ENCODE measurements at places on chromosomes 5 and 9. TPM values are rescaled to one million over a fixed set of nuclear protein-coding genes. Genes with fewer than 3 reads are reported as not detected.

- DNase-seq, result no peak
These were observed 1.7 kb upstream of the ZSWIM6 start for GRCh38 chr5:61330341-61330844.

DNA sequence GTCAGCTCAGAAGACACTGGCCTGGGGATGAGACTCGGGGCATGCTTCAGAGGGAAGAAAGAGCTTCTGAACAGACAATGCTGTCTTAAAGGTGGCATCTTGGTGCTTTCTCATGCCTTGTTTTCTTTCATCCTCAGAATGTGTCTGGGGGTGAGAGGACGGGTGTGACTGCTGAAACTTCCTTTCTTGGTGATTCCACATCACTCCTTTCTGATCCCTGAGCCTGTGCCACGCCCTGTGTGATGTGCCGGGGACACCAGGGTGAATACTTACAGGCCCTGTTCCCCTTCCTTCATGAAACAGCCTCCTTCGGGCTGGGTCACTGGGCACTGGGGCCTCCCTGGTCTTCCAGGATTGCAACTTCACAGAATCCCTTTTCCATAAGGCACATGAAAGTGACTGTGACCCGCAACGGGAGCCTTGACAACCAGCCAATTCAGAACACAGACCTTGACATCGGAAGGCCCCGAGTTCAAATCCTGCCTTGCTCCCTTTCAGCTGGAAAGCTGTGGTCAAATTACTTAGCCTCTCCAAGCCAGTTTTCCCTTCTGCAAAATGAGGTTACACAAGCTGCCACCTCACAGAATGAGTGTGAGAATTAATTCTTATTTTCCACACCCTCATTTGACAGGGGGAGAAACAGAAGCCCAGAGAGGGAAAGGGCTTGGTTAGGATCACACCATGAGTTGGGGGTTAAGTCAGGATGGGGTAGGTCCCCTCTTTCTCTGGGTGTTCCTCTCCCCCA lies 44.1 kb upstream of the IL17B start:
- no peak for DNase-seq

DNA sequence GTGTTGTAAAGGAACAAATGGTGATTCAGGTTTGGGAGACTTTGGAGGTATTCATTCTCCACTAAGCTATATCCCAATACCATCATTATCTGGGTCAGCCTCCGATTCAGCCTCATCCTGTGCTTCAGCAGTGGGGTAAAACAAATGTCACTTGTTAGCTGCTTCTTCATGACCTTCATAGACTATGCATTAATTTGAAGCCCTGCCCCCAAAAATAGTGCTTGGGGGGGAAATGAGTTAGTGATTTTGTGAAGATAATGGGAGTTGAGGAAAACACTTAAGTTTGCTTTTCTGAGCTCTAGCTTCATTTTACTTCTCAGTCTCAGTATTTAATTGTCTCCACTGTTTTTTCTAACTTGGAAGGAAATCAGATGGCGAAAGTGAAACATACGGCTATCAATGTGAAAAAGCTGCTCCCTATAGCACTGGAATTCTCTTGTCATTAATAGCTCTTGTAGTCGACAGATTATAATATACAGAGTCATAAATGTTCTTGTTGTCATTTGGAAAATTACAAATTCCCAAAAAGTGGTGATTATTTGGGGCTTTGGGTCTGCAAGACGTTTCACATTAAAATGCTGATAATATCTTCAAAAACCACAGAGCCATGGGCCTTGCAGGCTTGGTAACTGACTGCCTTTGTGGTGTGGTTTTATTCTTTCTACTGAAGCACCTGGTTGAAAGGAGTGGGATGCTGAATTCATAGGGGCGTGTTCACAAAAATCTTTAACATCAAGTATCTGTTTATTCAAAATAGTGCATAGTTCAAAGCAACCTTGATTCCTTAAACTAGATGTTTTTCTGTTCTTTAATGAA lies 40.0 kb downstream of the PIK3R1 start:
- no peak for DNase-seq

DNA sequence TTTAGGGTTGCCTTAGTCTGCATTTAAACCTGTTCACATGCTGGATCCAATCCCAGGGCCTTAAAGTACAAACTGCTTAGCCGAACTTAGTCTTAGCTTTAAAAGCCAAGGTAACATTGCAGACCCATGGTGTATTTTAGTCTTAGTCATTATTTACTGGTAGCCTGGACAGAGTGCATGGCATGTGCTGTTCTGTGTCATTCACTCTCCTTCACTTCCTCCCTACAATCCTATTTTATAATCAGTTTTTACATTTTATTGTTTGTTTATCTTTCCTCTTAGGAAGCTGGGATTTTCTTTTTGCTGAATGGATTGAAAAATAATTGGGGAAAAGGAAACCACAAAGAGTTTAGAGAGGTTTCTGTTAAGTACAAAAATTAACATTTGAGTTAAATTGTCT lies 29.4 kb upstream of the TAL2 start:
- no peak for DNase-seq

- no peak for DNase-seq
These were observed 45.5 kb upstream of the HSPA9 start for GRCh38 chr5:138620663-138621224.

GRCh38 chr5:121913418-121913817 lies 48.4 kb upstream of the SRFBP1 start:
- DNase-seq, result no peak

DNA sequence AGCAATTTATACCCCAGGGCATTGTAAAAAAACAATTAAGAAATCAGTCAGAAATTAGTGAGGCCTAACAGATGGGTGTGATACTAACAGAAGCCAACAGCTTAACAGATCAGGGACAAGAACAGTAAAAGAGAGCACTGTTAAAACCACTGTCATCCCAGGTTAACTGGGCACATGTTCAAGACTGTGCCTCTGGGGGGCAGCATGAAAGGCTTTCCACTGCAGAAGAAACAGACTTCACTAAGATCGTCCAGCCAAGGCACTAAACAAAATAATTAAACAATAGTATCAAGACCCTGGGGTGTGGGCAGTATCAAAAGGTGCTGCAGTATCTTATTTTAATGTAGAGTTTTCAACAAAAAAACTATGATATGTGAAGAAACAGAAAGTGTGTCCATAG lies 43.5 kb downstream of the FBN2 start:
- no peak for DNase-seq

TAF11L10 gene
- total RNA-seq, result not detected

DNA sequence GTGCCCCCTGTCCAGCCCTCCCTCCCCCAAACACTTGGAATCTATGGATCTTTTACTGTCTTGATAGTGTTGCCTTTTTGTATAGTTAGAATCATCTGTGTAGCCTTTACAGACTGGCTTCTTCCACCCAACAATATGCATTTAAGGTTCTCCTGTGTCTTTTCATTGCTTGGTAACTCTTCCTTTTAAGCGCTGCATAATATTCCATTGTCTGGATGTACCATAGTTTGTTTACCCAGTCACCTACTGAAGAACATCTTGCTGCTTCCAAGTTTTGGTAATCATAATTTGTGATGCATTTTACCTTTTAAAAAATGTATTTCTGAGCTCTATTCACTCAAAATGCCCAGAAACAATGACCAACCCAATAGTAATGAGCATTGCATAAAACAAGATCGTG lies 17.7 kb upstream of the LMX1B start:
- DNase-seq, result no peak

STRBP gene
- 6.9 TPM for total RNA-seq

DNA sequence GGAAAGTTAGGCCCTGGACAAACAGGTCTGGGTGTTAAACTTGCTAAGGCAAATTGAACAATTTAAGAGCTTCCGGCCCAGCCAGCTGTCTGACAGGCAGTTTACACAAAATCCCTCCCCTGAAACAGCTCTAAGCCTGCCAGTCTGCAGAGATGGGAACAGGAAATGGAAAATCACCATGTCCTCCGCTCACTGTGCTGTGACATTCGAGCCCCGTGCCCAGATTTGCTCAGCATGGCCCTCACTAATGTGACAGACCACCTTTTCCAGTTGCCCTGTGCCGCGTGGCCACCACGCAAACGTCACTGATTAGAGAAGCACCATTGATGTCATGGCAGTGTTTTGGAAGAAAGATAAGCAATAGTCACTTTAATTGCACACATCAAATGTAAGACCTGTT lies 41.0 kb downstream of the CCNJL start:
- no peak for DNase-seq

- DNase-seq, result no peak
These were observed 47.2 kb upstream of the DAB2IP start for GRCh38 chr9:121604242-121604641.

- no peak for DNase-seq
These were observed 14.7 kb downstream of the DNAJC21 start for GRCh38 chr5:34944044-34944443.

- DNase-seq, result no peak
These were observed 23.0 kb downstream of the KIAA0825 start for GRCh38 chr5:94595281-94595840.

- DNase-seq, result no peak
These were observed 97.3 kb upstream of the IQGAP2 start for GRCh38 chr5:76305775-76306174.

PKD2L2 gene
- not detected for total RNA-seq

- no peak for DNase-seq
These were observed 93.3 kb downstream of the TMEM174 start for GRCh38 chr5:73266176-73266738.

SPATA6L gene
- 2.6 TPM for total RNA-seq

DNA sequence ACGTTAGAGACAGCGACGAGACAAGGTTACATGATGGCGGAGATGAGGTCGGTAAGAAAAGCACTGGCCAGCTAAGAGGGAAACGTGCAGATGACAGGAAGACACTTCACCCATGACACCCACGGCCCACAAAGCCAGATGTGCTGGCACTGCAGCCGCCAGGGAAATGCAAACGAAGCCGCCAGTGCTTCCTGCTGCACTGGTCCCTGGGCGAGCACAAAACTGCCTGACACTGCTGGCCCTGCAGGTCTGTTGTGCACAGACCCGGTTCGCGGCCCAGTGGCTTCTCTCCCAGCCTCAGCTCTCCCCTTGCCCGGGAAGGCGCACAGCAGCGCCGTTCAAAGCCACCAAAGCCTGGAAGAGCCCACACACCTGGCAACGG lies 20.3 kb downstream of the QSOX2 start:
- DNase-seq, result no peak

FOXD4L4 gene
- not detected for total RNA-seq

DNA sequence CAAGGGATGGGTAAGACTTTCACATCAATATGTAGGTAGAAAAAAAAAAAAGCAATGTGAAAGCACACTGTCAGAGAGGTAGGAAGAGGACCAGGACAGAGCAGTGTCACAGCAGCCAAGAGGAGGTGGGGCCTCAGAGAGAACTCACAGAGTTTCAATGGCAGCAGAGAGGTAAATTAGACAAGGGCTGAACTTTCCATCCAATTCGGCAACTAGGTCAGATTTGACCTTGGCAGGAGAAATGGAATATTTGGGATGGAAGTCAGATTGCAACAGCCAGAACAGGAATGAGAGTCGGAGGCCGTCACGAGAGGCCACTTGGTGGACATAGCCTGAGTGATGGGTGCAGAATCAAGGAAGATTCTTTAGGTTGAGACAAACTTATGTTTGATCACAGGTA lies 57.7 kb downstream of the ENC1 start:
- DNase-seq, result no peak

GRCh38 chr9:81479573-81479972 lies 209.8 kb downstream of the TLE1 start:
- DNase-seq, result no peak

BRD8 gene
- total RNA-seq, result 84.6 TPM

GRCh38 chr9:27467486-27467885 lies 56.6 kb upstream of the IFNK start:
- DNase-seq, result no peak

GRCh38 chr5:77367741-77368140 lies 124.4 kb downstream of the WDR41 start:
- no peak for DNase-seq

- DNase-seq, result no peak
These were observed 72.1 kb upstream of the SREK1 start for GRCh38 chr5:66072031-66072430.

GRCh38 chr5:151001436-151001835 lies 19.0 kb upstream of the GPX3 start:
- no peak for DNase-seq

FAM114A2 gene
- 18.9 TPM for total RNA-seq

SHOC1 gene
- total RNA-seq, result not detected

- DNase-seq, result no peak
These were observed 42.9 kb upstream of the SMAD5 start for GRCh38 chr5:136089791-136090190.

DNA sequence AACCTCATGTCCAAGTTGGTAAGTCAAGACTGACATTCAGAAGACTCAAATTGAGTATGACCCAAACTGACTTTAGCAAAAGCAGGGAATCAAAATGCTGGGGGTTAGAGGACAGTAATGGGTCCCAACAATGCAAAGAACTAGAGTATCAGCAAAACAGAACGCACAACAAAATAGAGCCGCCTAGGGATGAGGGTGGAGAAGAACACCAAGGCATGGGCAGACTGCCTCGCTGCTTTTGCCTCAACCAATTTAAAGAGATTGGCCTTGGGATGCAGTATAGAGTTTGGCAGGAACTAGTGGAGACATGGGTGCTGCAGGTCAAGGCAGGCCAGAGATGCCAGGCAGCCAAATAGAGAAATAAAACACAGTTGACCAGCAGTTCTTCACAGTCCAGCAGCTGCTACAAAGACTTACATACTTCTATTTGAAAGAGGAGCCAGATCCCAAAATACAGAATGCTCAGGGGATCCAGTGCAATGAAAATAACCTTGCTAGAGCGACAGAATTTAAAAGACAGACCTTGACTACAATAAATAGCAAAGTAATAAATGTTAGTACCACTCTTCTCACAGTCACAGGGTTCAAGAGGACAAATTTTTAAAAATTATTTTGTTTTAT lies 83.9 kb upstream of the NIPBL start:
- no peak for DNase-seq

INPP5E gene
- total RNA-seq, result 18.1 TPM

DNA sequence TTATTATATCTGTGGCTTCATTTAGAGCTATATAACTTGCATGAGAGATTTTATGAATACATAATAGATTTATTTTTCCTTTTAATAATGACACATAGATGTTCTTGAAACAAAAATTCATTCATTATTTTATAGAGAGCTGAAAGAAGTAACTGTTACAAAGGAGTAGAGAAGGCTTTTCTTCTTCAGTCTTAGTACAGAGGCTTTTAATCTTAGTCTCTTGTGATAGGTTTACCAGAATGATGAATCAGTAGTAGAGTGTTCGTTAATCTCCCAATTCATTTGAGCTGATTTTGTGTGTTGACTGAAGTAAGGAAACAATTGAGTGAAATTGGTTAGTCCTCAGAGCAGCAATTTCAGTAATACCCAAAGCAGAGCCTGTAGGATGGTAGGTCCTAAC lies 1284.1 kb upstream of the ACO1 start:
- no peak for DNase-seq

FOXD4L3 gene
- total RNA-seq, result not detected

PAEP gene
- not detected for total RNA-seq

GRCh38 chr9:88975966-88976889 lies 15.0 kb upstream of the S1PR3 start:
- DNase-seq, result no peak

GRCh38 chr9:128657344-128657704 lies 677 bp upstream of the DYNC2I2 start:
- no peak for DNase-seq

- no peak for DNase-seq
These were observed 272.2 kb downstream of the BNC2 start for GRCh38 chr9:16598316-16598715.
